Left lung (tissue), 14 donors: ENCODE measurements at places on chromosomes 11 and 22. TPM values are rescaled to one million over a fixed set of nuclear protein-coding genes. Genes with fewer than 3 reads are reported as not detected.
A peak's percentile ranks its signal among the peaks of the same experiment; 100 is the strongest.

CCDC188 gene
- 1.4 TPM for total RNA-seq

DNA sequence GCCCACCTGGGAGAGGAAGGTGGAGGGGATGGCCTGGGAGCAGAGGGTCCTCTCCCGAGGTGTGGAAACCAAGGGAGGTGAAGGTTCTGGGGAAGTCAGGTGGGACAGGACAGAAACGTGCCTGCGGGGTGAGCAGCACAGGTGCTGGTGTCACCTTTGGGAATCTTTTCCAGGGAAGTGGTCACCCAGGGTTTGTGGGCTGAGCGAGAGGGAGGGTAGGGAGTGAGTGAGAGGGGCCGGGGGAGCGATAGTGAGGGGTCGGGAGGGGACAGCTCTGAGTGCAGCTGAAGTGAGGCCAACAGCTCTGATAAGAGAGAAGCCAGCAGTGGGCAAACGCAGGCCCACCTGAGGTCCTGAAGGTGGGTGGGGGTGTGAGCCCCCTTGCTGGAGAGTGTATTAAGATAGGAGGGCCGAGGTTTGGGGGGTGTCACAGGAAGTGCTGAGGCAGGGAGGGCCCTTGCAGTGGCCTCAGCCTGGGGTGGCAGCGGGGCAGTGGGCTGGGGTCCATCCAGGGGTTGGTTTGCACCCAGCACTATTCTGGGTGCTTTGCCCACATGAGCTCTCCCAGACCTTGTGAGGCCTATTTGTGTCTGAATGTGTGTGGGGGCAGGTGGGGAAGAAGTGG is 1.6 kb upstream of the SHANK3 start:
- DNase-seq = peak; percentile 47

CDC45 gene
- 11.8 TPM for total RNA-seq

- no peak for DNase-seq
Measured at GRCh38 chr11:124108156-124108555, 7.1 kb upstream of the VWA5A start.

GRCh38 chr11:78654866-78655265 is 80.2 kb upstream of the NARS2 start:
- no peak for DNase-seq

- DNase-seq = no peak
Measured at GRCh38 chr11:116519499-116519898, 253.3 kb downstream of the BUD13 start.

- DNase-seq = no peak
Measured at GRCh38 chr11:75823946-75824345, 8.9 kb downstream of the UVRAG start.

FGF3 gene
- total RNA-seq = not detected

DNA sequence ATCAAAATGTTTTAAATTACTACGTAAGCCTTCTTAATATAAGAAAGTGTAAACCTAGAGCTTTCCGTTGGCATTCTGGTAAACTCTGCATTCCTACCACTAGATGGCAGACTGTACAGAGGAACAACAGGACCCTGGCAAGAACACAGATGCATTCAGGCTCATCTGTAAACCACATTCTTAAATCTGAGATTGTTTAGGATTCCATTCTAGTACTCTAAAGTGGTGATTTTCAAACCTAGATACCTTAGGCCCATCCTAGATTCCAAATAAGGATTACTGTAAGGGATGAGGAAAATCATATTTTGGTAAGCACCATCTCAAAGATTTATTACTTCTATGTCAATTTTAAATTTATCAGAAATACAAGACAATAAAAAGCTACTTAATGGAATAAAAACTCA is 26.9 kb downstream of the PICALM start:
- DNase-seq = peak; percentile 93

GRCh38 chr11:86422371-86422770 is 47.7 kb downstream of the CCDC81 start:
- no peak for DNase-seq

PATE2 gene
- total RNA-seq = not detected

GRCh38 chr11:82671451-82671850 is 62.2 kb downstream of the FAM181B start:
- DNase-seq = no peak

- DNase-seq = peak; percentile 55
Measured at GRCh38 chr11:65653229-65654225, 9.2 kb downstream of the RELA start.

GRCh38 chr22:35624547-35624946 is 7.4 kb upstream of the MB start:
- DNase-seq = no peak

DNA sequence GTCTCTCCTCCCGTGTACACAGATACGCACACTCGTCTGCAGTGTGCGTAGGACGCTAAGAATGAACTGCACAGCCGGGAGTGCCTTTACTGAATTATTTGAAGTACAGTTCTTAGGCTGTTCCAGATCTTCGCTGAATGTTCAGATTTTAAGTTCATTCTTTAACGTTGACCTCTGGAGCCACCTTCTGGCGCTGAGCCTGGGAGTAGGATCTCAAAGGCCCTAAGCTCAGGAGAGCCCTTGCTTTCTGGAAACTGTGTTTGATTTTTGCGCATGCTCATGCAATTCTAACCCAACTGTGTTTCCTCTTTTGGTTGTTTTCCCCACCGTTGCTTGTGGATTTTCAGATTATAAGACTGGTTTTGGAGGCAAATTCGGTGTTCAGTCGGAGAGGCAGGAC is 22.8 kb downstream of the CTTN start:
- no peak for DNase-seq

ZBTB16 gene
- total RNA-seq = 52.5 TPM

C1QTNF4 gene
- 1.3 TPM for total RNA-seq
